Activated CD4-positive, alpha-beta T cell treated with anti-CD3 and anti-CD28 coated beads, Interleukin-2, amount 50 U/mL, for 48 hours (primary cell): ENCODE measurements at places on chromosomes 1 and 21.

DNA sequence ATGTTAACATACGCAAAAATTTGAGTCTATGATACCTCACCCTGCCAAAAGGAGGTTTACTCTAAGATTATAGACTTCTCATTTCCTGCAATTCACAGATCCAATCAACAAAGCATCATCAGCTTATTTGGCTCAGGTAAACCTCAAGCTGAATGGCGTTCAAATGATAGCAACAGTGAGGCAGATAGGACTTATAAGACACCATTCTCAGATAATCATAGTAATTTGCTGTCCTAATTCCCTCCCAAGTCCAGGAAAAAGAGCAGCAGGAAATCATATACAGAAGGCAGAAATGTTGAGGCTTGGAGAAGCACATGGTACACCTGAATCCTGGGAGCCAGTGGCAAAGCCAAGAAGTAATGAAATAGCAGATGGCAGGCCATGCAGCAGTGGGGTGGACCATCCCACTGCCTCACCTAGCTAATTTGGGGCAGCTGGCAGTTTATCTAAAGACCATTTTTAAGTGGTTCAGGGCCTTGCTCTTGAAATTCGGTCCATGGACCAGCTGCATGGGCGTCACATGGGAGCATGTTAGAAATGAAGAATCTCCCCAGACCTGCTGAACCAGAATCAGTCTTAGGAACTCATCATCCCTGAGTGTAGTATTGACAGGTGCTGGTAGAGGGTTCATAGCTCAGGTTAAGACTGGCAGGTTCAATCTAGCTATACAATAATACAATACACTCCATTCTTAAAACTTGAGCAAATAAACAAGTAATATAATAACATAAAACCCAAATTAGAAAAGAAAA is 57.7 kb downstream of the ASTN1 start:
- DNase-seq = no peak

- DNase-seq = no peak
These were observed 102.4 kb downstream of the FMN2 start for GRCh38 chr1:240194120-240194519.

DNA sequence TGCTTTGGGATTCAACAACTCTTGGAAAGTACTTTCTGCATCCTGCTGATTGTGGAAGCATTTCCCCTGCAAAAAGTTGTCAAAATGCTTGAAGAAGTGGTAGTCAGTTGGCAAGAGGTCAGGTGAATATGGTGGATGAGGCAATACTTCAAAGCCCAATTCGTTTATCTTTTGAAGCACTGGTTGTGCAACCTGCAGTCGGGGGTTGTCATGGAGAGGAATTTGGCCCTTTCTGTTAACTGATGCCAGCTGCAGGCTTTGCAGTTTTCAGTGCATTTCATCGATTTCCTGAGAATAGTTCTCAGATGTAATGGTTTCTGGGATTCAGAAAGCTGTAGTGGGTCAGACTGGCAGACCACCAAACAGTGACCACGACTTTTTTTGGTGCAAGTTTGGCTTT is 47.6 kb upstream of the GJA5 start:
- no peak for DNase-seq

GRCh38 chr1:30853350-30853749 is 55.2 kb downstream of the SDC3 start:
- no peak for DNase-seq

DNA sequence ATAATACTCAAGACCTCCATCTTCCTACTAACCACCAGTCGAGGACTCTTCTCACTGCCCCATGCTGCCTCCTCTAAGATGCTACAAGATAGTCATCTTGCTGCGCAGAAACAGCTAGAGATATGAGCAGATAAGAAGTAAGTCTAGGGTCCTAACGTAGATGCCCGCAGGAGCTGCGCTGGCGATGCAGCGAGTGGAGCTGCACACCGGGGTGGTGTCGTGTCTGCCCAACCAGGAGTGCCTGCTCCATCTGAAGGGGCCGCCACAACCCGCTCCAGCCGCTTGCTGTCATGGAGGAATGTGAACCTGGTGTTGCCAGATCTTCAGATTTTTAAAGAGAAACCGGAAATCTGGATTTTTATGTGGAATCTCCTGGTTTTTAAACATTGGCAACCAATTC is 175.1 kb downstream of the VPS13D start:
- no peak for DNase-seq

DNA sequence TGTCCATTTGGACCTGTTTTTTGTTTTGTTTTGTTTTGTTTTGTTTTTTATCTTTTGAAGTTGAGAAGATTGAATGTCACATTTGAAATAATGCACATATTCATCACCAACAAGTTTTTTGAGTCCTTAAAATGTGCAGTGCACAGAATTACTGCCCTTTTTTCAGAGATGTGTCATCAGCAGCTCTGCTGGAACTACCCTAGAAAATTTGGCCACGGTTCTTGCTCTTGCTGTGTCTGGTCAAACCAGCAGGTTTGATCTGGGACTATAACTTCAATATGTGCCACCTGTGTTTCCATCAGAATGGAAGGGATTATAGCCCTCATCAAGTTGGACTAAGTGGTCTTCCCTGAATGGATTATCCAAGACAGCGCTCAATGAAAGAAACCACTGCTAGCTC is 24.1 kb upstream of the CNN3 start:
- no peak for DNase-seq

GRCh38 chr21:41615613-41616012 is 107.7 kb upstream of the TMPRSS2 start:
- no peak for DNase-seq

GRCh38 chr1:98467586-98467985 is 193.9 kb upstream of the SNX7 start:
- no peak for DNase-seq

DNA sequence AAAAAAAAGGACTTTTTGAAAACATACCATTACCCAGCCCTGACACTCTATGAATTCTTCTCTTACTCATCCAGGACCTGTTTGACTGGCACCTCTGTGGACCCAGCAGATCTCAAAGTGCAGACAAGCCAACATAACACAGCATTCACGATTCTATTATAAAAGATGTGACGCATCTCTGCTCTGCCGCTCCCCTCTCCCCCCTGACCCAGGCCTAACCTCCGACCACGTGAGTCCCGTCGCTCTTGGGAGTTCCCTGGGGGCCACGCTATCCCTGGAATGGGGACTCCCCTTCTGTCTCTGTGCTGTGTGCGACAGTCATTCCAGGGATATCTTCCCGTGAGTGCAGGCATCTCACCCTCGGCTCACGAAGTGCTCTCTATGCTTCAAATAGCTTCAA is 21.1 kb downstream of the LRRC38 start:
- DNase-seq = no peak
